ENCODE measurements at places on chromosomes 3 and 15. TPM values are rescaled to one million over a fixed set of nuclear protein-coding genes. Genes with fewer than 3 reads are reported as not detected.

ARHGEF26 gene
- total RNA-seq, result not detected

ZBTB47 gene
- total RNA-seq, result 0.45 TPM

CLDN1 gene
- 0.77 TPM for total RNA-seq

ELP6 gene
- total RNA-seq, result 41.5 TPM

BSN gene
- 0.09 TPM for total RNA-seq

SKOR1 gene
- total RNA-seq, result 0.25 TPM

FEZF2 gene
- total RNA-seq, result not detected

GOLGA8Q gene
- not detected for total RNA-seq

SYNPR gene
- not detected for total RNA-seq

ECE2 gene
- total RNA-seq, result not detected

DPP8 gene
- total RNA-seq, result 27.7 TPM

NEIL1 gene
- 11.7 TPM for total RNA-seq

ROPN1B gene
- total RNA-seq, result not detected

RASGRF1 gene
- not detected for total RNA-seq

PLA1A gene
- not detected for total RNA-seq

IQGAP1 gene
- 148 TPM for total RNA-seq

TRIM59 gene
- 27.8 TPM for total RNA-seq

TGM4 gene
- not detected for total RNA-seq

MME gene
- not detected for total RNA-seq

C2CD4A gene
- 0.67 TPM for total RNA-seq
